NCI-H1048 (cell line): ENCODE measurements at places on chromosomes 11 and 22.

- DNase-seq, result no peak
Measured at GRCh38 chr11:18322818-18323570, 627 bp downstream of the GTF2H1 start.

DNA sequence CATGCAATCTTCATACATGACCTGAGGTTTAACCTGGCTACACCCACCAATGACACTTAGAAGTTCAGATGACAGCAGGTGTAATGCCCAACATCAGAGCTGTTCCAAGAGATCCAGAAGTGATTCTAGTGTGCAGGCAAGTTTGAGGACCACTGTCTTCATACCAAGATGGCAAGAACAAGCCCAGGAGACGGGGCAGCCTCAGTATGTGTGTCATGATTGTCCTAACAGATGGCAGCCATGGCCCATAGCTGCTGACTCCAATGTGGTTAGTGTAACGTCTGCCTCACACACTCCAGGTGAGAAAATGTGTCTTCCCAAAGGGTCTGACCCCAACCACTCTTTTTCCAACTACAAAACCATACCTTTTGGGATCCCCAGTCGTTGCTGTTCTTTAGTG is 97.3 kb downstream of the ETS1 start:
- no peak for DNase-seq

- DNase-seq, result no peak
Measured at GRCh38 chr11:14380947-14381561, 22.1 kb upstream of the RRAS2 start.

DNA sequence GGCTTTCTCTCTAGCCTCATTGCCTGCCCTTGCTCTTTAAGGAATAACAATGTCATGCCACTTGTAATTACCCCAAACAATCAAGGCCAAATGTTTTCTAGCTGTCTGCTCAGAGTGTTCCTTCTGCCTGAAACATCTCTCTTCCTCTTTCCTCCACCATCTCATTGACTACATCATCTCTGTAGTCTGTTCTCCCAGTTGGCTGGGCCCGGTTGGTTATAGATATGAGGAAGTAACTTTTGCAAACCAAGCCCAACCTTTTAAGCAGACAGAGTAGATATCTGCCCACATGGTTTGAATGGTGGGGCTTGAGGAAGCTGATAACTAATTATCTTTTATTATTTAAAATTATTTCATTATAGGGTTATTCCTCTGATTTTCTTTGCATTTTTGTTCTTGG is 104.5 kb downstream of the NTM start:
- no peak for DNase-seq

DNA sequence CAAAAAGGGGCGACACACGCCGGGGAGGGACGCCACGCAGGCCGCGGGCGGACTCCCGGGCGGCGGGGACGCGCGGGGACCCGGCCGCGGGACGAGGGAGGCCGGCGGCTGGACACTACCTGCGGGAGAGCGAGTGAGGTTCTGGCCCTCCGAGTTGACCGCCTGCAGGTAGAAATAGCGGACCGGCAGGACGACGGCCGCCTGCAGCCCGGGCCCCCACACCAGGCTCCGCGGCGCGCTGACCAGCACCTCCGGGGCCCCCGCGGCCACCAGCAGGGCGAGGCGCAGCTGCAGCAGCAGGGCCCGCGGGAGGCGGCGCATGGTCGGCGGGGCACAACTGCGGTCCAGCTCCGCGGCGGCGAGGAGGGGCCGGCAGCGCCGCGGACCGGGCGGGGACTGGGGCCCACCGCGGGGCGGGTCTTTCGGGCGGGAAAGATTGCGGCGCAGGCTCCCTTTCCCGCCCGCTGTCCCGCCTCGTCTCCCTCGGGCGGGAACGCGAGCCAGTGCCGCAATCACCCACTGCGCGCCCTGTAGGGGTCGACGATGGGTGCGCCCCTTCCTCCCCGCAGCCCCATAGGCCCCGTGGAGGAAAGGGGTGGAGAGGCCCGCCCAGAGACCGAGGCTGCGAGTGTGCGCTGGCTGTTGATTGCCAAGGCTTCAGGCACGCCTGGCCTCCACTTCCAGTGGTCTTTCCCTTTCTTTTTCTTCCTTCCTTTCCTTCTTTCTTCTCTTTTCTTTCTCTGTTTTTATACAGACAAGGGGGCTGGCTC is at the start of gene POGLUT3:
POGLUT3 (minus strand) TSS at position 339 of the 770 bp plus-strand sequence; CDS start at position 321, 18 bp downstream.
- peak; percentile 26 for DNase-seq

DNA sequence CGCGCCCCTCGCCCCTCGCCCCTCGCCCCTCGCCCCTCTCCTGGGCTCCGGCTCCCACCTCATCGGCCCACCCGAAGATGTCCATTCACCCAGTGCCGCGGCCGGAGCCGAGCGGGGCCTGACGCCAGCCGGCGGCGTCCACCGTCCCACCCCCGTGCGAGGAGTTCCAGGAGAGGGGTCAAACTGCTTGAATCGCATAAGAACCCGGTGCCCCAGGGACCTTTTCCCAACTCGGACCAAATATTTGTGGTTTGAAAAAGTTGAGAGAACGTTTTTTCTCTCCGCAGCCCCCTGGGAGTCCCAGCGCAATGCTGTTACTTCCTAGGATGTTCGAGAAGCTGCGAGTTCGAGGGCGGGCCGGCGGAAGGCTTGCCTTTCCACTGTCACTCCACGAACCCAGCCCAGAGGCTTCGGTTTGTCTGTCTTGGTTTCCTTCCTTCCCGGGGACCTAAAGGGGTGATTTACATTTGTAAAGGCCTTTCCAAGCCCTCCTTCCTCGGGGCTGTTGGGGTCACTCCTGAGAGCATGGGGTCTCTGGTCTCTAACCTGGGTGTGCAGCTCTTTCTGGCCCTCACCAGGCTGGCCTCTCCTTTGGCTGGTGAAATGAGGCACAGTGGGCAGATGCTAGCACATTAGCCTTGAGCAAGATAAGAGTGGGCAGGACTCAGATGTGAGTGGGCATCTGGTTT is 38.0 kb downstream of the ETS1 start:
- no peak for DNase-seq

- no peak for DNase-seq
Measured at GRCh38 chr11:11170352-11171084, 182.5 kb downstream of the CSNK2A3 start.

DNA sequence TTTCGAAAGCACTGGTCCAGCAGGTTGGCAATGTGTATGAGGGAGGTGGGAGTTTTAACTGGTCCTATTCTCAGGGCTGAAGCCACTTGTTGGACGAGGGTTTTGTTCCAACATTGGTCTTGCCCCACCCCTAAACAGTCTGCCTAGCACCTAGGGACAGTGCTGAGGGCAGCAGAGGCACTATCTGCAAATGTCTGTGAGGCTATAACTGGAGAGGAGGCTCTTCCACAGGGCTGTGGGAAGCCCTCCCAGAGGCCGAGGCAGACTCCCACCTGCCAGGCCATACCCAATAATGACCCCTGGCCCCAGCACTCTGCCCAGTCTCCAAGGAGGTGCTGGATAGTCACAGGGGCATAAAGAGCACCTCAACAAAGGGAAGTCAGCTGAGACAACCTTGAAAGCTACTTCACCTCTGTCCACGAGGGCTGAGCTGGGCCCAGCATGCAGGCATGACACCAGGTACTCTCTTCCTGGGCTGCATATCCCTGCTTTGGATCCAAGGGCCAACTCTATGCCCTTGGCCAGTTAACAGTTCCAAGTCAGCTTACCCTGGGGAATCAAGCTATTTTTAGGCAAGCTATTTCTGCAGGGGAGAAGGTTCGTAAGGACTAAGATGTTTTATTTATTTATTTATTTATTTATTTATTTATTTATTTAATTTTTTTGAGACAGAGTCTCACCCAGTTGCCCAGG is 40.2 kb upstream of the SLC25A1 start:
- DNase-seq, result no peak

DNA sequence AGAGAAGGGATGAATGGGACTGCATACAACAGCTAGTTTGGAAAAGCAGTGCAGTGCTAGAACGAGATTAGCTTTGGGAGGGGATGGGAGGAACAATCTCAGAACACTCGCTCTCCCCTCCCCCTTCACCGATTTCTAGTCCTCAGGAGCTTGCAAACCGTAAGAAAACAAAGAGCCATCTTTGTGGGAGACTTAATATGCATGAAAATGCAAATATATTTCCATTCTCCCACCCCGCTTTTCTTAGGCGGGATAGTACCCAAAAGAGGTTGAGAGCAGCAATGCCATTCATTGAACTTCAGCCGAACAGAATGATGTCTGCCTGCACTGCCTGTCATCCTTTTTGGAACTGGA is 1.1 kb downstream of the SPINDOC start:
- DNase-seq, result no peak

GRCh38 chr11:134509381-134510232 is 97.6 kb upstream of the B3GAT1 start:
- DNase-seq, result no peak

- no peak for DNase-seq
Measured at GRCh38 chr22:49007013-49007653, 820.5 kb downstream of the BRD1 start.

DNA sequence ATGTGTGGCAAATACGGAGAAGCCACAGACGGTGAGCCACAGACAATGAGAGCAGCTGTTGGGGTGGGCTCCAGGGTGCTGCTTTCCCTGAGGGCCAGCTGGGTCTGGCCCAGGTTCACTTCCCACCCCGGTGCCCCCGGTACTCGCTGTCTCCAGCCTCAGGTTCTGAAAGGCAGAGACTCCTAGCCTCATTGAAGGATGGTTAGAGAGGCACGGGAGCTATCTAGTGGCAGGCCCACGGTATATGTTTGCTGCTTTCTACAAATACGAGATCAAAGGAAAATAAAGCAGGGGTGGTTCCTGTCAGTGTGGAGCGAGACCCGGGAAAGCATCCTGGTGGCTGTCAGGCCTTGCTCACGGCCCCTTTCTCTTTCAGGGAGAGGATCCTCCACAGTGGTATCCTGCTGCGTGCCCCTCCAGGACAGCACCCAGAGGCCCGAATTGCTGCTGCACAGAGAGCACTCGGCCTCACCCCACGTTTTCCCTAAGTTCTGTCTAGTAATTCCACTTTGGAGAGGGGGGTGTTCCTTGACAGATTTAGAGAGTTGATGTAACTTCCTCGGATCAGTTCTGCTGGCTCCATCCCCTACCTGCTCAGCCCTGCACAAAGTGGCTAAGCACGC is 3.0 kb downstream of the TMEM80 start:
- DNase-seq, result no peak

DNA sequence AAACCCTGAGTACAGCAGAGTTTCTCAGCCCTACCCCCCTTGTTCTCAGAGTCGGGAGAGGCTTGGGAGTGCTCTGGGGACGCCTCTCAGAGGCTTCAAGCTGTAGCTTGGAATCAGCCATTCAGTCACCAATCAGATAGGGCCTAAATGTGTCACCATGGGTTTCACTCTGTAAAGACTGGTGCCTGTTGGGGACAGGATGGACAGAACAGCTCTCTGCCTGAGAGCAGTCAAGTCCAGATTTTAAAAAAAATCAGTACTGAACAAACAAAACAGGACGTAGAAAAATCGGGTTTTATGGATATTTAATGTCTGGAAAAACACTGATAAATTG is 1.3 kb downstream of the FADD start:
- no peak for DNase-seq

- no peak for DNase-seq
Measured at GRCh38 chr11:107821199-107821927, 37.2 kb downstream of the SLC35F2 start.

- DNase-seq, result no peak
Measured at GRCh38 chr11:64787526-64788320, 9.4 kb upstream of the SF1 start.

DNA sequence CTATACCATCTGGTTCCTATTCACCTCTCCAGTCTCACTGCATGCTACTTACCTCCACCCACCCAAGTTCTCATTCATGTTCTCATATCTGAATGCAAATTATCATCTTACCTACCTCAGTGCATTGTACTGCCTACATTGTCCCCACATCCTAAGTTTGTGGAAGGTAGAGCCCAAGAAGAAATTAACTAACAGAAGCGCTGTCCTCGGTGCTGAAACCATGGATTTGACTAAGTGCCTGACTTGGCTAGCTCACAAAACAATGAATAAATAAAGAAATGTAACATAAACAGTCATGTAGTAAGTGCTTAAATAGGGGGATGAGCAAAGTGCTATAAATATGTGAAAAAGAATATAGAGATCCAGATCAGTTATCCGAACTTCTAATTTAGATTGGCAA is 63.2 kb downstream of the GRIA4 start:
- DNase-seq, result peak; percentile 30

GRCh38 chr11:77173494-77173893 is 45.4 kb downstream of the MYO7A start:
- DNase-seq, result no peak

DNA sequence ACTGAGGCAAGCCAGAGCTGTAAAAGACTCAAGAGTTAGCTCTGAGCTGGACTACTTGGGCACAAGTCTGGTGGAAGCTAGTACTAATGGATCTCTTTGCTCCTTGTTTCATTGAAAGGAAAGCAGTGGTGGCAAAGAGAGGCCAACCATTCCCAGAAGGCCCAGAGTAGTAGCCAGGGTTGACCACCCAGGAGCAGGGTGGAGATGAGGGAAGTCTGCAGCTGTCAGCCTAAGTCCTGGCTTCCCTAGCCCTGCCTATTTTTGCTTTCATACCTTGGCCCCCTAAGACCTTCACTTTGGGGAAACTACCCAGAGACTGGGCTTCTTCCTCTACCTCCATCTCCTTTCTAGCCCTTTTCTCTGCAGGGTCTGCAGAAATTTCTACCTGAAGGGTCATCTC is 155.0 kb upstream of the NCAM1 start:
- no peak for DNase-seq

GRCh38 chr11:127925475-127925874 is 661.9 kb downstream of the ETS1 start:
- DNase-seq, result no peak

DNA sequence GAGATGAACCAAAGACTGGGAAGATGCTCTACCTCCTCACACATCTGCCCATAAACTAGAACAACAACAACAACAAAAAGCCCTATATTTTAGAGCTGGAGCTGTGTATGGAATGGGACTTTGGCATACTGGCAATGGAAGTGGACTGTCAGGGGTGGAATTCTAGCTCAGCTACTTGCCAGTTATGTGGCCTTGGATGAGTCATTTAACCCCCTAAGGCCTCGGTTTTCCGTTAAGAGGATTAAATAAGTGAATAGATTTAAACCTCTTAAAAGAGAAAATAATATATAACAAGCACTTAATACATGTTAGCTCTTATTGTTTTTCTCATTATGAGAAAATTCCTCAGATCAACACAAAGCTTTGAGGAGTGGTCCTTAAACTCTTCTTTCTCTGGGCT is 195.0 kb downstream of the KIF18A start:
- no peak for DNase-seq

DNA sequence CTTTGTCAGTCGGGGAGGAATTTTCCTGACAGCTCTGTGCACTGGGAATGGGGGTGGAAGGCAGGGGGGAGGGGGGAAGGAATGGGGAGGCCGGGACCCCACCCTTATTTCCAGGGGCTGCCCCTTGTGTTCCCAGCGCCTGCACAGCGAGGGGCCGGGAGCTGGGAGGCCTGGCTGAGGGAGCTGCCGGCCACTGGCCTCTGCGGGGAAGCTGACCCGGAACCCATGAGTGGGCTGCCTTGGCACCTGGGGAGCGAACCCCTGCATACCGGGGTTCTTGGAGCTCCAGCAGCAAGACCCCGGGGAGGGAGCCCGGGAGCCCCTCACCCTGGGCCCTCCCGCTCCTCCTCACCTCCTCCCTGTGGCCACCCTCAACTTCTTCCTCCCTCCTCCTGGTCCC is 3.5 kb downstream of the H19 start:
- DNase-seq, result no peak
